ENCODE measurements at places on chromosomes 2 and 18.

DNA sequence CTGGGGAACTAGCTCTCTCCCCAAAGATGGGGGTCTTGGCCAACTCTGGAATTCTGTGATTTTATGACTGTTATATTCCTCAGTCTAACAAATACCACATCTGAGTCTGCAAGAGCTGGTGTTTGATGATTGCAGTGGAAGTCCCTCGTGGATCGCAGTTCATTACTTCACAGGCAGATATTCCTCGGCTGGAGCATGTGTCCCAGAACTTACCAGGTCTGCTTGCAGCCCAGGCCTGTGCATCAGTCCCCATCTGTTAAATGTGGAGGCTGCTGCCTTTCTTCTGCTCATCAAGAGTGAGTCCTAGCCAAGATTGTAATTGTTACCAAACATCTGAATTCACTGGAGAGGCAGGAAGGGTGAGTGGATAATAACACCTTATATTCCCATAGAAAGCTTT lies 55.5 kb downstream of the PRKCE start:
- DNase-seq = no peak

- no peak for DNase-seq
These were observed 77.5 kb downstream of the FAM171B start for GRCh38 chr2:186771395-186771794.

GRCh38 chr2:199186301-199186751 lies 271.4 kb downstream of the SATB2 start:
- no peak for DNase-seq

DNA sequence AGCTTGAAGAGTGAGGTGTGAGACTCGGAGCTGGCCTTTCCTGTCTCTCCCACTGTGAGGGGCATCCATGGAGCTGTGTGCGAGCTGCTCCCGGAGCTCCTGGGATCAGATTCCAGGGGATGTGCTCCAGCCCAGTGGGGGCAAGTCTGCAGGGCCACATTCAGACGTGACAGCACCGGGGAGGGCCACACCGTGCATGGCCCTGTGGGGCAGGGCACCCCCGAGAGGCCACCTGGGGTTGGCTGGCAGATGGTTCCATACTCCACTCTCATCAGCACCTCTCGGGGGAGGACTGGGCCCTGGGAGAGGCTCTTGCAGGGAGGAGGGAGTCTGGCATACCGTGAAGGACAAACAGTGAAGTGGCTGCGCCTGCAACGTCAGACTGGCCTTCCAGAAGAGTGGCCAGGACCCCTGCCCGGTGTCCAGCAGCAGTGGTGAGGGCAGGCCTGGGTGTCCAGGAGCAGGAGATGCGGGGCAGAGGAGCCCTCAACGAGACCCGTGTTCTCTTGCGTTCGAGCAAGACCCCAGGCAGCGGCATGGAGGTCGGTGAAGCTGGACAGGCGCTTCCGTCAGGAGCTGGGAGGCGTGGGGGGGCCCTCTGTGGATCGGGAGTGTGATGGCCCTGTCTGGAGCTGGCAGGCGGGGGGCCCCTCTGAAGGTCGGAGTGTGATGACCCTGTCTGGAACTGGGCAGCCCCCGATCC lies 84.3 kb downstream of the ASB1 start:
- no peak for DNase-seq
